ENCODE measurements at places on chromosomes 1 and 21.

- no peak for DNase-seq
Measured at GRCh38 chr1:202143768-202144401, 652 bp downstream of the ARL8A start.

GRCh38 chr1:19662313-19662712, 2.4 kb upstream of the HTR6 start:
- no peak for DNase-seq

- no peak for DNase-seq
Measured at GRCh38 chr1:29803486-29803885, 567.2 kb downstream of the PTPRU start.

DNA sequence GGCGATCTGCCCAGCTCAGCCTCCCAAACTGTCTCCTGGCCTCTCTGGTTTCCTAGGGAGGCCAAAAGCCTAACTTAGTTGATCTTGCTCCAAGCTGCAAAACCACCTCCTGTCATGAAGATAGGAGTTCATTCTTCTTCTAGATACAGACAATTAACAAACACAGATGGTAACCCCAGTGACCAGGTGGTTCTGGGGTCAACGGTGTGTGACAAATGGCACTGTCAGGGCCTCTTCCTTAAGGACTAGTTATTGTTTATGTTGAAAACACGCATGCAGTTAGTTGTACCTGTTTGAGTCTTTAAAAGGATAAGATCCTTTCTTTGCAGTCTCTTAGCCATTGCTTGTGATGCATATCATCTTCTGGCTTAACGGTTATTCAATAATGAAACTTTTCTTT, 4.6 kb upstream of the UMODL1 start:
- DNase-seq = no peak

- no peak for DNase-seq
Measured at GRCh38 chr1:13628218-13628617, 44.6 kb downstream of the PDPN start.

DNA sequence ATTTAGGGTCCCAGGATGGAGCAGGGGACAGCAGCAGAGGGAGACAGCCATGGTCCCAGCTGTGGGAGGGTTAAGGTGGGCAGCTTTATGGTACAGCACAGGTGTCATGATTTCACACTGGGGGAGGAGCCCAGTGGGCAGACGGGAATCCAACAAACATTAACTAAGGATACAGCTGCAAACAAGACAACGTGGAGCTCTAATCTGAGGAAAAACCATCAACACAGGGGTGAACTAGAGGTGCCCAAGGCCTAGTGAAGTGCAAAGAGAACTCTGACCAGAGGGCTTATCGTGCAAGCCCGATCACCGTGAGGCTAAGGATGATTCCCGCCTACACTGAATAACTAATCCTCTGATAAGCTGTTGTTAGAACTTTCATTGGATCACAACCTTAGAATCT, 18.7 kb downstream of the ECE1 start:
- DNase-seq = no peak
